ENCODE measurements at places on chromosomes 4 and X.

DNA sequence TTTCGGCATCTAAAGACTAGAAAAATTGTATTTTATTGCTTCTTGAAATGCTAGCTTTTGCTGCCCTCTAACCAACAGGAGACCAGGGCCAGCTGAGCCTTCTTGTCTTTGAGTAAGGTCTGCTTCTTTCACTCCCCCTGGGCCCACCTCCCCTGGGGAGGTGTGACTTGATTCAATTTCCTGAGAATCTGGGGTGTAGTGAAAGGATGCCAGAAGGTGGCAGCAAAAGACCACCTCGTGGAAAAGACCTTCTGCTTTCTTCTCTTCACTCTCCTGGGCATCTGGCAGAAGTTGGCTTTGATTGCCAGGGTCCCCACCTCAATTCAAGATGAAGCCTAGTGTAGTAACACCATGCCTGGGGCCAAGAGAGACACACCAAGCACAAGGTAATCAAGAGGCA, 96.5 kb upstream of the MAOA start:
- DNase-seq = peak; percentile 52

DNA sequence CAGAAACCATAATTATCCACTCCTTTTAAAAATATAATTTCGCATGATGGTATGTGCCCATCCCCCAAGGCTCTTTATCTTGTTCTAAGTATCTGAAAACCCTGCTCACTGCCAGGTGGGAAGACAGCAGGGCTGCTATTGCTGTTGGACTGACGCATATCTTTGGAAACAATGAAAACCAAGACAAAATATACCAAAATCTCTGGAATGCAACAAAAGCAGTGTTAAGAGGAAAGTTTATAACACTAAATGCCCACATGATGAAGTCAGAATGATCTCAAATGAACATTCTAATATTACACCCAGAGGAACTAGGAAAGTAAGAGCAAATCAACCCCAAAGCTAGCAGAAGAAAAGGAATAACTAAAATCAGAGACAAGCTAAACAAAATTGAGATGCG, 162.0 kb downstream of the FAM47B start:
- DNase-seq = no peak

GRCh38 chrX:115147220-115147619, 42.0 kb upstream of the RBMXL3 start:
- no peak for DNase-seq

DNA sequence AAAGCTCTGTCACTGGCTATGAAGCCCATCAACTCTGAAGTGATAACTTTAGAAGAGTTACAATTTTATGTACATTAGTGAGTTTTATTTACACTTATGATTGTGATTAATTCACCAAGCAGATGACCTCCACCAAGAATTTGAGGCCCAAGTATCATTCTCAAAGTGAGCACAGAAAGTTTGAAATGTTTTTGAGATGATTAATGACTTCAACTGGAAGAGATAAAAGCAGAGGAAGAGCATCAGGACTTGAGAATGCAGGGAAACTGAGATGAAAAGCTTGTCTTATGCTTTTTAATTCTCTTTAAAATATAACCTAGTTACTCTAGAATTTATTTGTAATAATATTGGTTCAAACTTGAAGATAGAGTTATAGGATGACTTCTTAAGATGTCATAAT, 112.8 kb upstream of the H2AZ1 start:
- DNase-seq = no peak

DNA sequence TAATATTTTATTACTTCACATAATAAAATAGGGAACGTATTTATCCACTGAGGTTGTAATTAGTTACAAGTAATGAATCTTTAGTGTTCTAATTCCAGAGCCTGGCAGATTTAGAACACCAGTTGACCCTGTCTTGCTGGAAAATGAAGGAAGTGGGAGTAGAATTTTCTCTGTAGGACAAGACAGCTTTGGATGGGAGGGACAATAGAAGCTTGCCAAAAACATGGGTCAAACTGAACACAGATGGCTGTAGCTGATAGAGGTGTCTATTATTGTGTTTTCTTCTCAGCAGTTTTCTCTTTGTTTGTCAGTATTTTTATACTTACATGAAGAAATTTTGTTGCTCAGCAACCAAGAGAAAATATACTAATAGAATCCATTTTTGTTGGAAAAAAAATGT, 20.2 kb downstream of the FAT4 start:
- DNase-seq = no peak

DNA sequence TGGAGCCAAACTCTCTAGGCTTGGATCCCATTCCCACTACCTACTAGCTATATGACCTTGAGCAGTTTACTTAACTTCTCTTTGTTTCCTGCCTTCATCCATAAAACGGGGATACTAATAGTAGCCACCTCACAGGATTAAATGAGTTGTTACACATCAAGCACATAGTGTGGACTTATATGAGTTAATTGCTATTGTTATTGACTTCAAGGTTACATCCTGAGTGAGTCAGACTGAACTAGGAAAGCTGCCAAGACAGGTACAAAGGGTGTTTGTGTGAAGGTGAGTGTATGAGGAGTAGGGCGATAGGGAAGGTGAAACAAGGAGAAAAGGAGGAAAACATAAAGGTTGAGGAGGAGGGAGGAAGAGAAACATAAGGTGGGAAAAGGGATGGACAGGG, 32.2 kb downstream of the TFDP3 start:
- DNase-seq = no peak

GRCh38 chr4:184115399-184115798, 102.3 kb downstream of the ENPP6 start:
- DNase-seq = no peak
